ENCODE measurements at places on chromosomes 2 and 18. TPM values are rescaled to one million over a fixed set of nuclear protein-coding genes. Genes with fewer than 3 reads are reported as not detected.

DNA sequence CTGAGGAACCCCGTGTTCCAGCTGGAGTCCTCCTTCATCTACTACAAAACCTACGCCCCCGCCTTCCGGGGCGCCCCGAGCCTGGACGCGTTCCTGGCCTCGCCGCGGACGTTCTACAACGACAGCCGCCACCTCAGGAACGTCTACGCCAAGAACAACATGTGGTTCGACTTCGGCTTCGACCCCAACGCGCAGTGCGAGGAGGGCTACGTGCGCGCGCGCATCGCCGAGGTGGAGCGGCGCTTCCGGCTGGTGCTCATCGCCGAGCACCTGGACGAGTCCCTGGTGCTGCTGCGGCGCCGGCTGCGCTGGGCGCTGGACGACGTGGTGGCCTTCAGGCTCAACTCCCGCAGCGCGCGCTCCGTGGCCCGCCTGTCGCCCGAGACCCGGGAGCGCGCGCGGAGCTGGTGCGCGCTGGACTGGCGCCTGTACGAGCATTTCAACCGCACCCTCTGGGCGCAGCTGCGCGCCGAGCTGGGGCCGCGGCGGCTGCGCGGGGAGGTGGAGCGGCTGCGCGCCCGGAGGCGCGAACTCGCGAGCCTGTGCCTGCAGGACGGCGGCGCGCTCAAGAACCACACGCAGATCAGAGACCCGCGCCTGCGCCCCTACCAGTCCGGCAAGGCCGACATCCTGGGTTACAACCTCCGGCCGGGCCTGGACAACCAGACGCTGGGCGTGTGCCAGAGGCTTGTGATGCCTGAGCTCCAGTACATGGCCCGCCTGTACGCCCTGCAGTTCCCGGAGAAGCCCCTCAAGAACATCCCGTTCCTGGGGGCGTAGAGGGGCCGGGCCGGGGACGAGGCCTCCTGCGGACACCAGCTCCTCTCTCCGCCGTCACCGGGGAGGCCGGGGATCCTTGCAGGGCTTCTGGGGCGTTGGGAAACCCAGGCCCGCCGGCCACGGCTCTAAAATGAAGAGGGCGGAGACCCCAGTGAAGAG lies 5.3 kb upstream of the NEU4 start:
- peak; percentile 69 for DNase-seq

GRCh38 chr2:239689410-239689809 lies 288.6 kb upstream of the HDAC4 start:
- no peak for DNase-seq

DNA sequence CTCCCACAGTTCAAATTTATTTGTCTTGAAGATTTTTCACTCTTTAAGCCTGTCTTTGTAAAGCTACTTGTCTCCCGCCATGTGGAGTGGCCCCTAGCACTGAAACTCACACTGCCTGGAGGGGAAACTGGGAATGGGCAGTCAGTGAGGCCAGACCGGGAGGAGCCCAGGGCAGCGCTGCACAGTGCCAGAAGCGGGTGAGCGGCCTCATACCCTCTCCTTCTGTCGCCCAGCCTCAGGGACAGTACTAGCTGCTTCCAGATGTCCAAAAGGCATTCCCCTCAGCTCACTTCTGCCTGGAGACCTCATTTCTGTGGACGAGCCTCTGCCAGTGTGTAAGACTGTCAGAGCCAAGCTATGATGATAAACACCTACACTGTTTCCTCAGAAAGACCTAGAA lies 79.9 kb downstream of the SEPTIN10 start:
- no peak for DNase-seq

DNA sequence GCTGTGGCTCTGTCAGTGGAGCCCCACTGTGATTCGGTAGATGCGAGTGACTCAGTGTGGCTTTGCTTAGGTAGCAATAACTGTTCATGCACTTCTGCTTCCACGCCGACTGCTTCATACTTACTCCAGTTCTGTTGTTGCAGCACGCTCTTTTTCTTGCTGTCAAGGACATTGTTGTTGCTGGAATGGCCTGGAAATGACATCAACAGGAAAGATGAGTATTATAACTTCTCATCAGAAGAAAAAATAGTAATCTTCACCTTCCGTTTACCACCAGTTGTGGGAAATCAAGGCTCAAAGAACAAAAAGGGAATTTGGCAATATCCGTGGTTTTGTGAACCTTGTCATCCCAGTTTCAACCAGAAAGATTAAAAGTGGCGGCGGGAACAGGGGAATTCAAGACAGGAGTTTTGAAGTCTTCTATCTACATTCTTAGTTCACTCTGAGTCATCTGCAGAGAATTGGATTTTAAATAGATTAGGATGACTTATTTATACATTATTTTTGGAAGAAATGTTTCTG lies 8.3 kb downstream of the TM4SF20 start:
- peak; percentile 46 for DNase-seq

DNA sequence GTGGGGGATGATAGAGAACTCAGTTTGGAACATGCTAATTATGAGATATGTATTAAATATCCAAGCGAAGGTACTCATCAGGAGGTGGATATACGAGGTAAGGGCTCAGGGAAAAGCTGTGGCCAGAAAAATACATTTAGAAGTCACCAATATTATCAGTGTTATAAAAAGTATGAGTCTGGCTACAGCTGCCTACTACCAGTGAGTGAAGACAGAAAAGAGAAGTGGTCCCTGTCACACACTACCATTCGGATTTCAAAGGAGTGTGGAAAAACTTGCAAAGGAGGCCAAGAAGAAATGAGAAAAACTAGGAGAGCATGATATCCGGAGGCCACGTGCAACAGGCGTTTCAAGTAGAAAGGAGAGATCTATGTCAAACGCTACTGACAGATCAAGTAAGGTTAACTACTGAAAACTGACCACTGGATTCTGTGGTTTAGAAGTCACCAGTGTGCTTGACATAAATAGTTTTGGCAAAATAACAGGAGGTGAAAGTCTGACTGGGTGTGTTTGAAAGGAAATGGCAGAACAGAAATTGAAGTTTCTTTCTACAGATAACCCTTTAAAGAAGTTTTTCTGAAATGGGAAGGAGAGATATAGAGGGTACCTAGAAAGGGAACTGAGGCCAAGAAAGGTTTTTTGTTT lies 118.7 kb upstream of the DNMT3A start:
- DNase-seq, result no peak

- DNase-seq, result no peak
Measured at GRCh38 chr2:186342029-186342428, 144.0 kb upstream of the ZC3H15 start.

GRCh38 chr2:125330133-125330532 lies 1305.0 kb downstream of the CNTNAP5 start:
- DNase-seq, result no peak

- no peak for DNase-seq
Measured at GRCh38 chr2:99634234-99634633, 144.4 kb upstream of the REV1 start.

DNA sequence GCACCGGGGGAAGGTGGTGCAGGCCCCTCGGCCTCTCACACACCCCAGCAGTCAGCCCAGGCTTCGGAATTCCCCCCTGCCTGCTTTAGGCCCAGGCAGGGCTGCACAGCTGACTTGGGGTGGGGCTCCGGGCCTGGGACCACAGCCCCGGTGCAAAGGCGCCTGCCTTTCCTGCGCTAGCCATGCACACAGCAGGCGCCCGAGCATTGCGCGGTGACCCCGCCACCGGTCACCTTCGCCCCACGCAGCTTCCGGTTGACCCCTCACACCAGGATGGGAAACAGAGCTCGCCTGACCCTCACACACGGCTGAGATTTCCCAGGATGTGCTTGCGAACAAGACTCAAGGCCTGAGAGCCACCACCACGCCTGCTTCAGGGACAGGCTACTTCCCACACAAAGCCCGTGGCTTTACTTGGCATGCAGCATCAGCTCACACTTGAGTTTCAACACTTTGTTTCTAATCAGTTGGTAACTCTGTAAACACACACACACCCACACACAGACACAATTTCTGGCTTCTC lies 46.0 kb downstream of the SLC66A2 start:
- DNase-seq, result peak; percentile 60

- no peak for DNase-seq
Measured at GRCh38 chr2:21392649-21393048, 268.9 kb downstream of the TDRD15 start.

DNA sequence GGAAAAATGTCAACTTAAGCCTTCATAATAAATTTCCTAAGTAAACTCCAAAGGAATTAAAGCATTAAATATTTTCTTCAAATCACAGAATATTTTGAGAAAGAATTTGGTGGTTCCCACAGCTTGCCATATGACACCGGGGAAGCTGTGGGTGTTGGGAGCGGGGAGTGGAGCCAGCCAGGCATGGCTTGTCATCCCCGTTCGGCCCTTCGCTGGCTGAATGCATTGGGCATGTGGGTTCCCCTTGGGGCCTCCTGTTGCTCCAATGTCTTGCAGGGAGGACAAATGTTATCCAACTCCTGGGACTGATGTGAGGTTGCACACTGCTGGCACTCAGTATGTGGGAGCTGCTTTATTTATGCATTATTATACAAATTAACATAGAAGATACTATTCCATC lies 18.6 kb downstream of the NGEF start:
- no peak for DNase-seq

Gene PRLH
- not detected for total RNA-seq

Gene ALKAL2
- 0.80 TPM for total RNA-seq

Gene PKDCC
- total RNA-seq, result 138 TPM

Gene SH3RF3
- total RNA-seq, result 9.4 TPM

Gene DCDC2C
- not detected for total RNA-seq

Gene TLX2
- total RNA-seq, result not detected
